Cerebellum (tissue), 4 donors: ENCODE measurements at places on chromosomes 16 and 17. TPM values are rescaled to one million over a fixed set of nuclear protein-coding genes. Genes with fewer than 3 reads are reported as not detected.

NXN gene
- 36.2 TPM for total RNA-seq

MYH1 gene
- 0.18 TPM for total RNA-seq

MMP2 gene
- total RNA-seq = 25.4 TPM

EME1 gene
- total RNA-seq = 4.7 TPM

DNA sequence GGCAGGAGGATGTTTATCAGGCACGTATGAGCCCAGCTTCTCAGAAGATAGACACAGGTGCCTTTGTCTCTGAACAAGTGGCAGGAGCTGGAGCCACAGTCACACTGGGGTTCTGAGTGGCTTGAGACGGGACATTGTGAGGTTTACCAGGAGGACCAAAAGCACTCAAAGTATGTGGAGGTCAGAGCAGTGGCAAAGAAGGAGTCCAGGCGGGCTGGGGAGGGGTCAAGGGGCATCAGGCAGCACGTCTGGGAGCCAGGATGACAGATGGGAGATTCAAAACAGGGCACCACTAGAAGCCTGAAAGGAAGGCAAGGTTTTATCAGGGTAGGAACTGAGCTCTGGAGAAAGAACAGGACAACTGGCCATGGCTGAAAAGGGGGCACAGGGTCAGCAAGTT lies 67.2 kb upstream of the MARCHF10 start:
- no peak for DNase-seq

CD300LB gene
- not detected for total RNA-seq

- DNase-seq = peak; percentile 49
These were observed 35.2 kb downstream of the ZNF750 start for GRCh38 chr17:82804442-82805191.

GRCh38 chr17:46942441-46943217 lies 19.7 kb downstream of the GOSR2 start:
- DNase-seq = peak; percentile 82

GRCh38 chr16:57413301-57413730 lies 8.7 kb downstream of the CCL17 start:
- DNase-seq = no peak

DNA sequence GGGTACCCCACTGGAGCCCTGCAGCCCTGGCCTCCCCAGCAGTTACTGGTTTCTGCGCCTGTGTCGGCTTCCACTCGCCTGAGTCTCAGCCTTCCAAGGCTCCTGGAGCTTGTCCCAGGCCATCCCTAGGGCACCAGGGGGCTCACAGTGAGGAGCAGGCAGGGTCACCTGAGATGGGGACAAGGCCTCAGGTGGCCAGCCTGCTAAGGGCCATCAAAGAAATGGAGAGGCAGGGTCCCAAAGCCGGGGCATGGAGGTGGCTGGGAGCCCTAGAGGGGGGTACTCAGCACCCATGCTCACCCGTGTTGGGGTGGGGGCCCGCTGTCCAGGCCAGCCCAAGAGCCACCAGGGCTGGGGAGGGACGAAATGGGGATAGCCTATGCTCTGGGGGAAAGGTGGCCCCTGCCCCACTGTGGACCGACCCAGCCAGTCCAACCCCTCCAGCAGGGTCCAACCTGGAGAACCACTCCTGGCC lies 1.3 kb downstream of the FASN start:
- DNase-seq = no peak

GRCh38 chr17:76929601-76930000 lies 61.4 kb downstream of the MGAT5B start:
- no peak for DNase-seq

DNA sequence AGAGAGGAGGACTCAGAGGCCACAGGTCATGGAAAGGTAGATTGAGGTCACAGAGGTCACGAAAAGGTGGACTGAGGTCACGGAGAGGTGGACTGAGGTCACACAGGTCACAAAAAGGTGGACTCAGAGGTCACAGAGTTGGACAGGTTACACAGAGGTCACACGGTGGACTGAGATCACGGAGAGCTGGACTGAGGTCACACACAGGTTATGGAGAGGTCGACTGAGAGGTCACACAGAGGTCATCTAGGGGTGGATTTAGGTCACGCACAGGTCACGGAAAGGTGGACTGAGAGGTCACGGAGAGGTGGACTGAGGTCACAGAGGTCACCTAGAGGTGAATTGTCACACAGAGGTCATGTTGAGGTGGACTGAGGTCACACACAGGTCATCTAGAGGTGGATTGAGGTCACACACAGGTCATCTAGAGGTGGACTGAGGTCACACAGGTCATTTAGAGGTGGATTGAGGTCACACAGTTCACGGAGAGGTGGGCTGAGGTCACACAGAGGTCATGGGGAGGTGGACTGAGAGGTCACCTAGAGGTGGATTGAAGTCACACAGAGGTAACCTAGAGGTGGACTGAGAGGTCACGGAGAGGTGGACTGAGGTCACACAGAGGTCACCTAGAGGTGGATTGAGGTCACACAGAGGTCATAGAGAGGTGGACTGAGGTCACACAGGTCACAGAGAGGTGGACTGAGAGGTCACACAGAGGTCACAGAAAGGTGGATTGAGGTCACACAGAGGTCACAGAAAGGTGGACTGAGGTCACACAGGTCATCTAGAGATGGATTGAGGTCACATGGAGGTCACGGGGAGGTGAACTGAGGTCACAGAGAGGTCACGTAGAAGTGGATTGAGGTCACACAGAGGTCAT lies 26.7 kb upstream of the JPT2 start:
- no peak for DNase-seq

GRCh38 chr17:38844261-38844757 lies 9.2 kb downstream of the RPL23 start:
- no peak for DNase-seq

GRCh38 chr17:65060631-65061254 lies 4.2 kb upstream of the GNA13 start:
- no peak for DNase-seq

DNA sequence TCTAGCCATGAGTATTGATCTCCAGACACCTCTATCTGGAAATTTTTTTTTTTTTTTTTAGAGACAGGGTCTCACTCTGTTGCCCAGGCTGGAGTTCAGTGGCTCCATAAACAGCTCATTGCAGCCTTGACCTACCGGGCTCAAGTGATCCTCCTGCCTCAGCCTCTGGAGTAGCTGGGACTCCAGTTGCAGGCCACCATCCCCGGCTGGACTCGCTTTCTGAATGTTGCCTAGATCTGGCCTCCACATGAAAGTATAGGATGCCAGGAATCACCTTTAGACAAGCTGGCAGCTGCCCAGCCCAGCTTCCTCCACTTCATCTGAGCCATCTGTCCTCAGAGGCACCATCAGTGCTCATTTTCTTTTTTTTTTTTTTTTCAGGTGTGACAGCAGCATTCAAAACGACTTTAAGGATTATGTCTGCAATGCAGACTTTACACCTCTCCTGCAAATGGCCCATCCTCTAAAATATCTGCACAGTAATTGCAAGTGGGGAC lies 6.4 kb upstream of the PRR14 start:
- peak; percentile 83 for DNase-seq

GRCh38 chr17:79305376-79305767 lies 230.7 kb downstream of the ENGASE start:
- DNase-seq = no peak

- DNase-seq = no peak
These were observed 77.6 kb upstream of the TNRC6C start for GRCh38 chr17:77880711-77881450.

RGS9 gene
- 17.7 TPM for total RNA-seq

- no peak for DNase-seq
These were observed 35.2 kb upstream of the SDK2 start for GRCh38 chr17:73679476-73679875.

CCL1 gene
- not detected for total RNA-seq

GRCh38 chr16:58109330-58109729 lies 19.9 kb downstream of the CFAP20 start:
- no peak for DNase-seq

DNA sequence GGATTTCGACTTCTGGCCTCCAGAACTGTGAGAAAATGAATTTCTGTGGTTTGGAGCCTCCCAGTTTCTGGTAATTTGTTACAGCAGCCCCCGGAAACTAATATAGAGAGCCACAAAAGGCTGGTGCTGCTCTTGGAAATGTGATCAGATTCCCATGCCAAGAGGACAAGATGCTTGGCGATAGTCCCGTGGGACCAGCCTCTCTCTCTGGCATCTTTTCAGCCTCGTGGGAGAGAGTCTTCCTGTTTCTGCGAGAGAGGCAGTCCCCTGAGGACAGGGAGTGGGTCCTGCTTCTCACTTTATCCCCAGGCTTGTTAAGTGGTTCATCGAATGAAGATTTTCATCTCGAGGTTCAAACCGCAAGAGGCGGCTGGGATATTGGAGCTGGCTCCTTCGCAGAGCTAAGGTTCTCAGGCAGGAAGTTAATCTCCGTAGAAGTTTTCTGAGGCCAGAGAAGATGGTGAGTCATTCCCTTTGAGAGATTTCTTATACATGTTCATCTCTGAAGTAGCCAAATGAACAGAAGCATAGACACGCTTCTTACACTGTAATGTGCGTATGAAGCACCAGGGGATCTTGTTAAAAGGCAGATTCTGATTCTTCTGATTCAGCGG lies 211.6 kb upstream of the SDK2 start:
- no peak for DNase-seq

DNA sequence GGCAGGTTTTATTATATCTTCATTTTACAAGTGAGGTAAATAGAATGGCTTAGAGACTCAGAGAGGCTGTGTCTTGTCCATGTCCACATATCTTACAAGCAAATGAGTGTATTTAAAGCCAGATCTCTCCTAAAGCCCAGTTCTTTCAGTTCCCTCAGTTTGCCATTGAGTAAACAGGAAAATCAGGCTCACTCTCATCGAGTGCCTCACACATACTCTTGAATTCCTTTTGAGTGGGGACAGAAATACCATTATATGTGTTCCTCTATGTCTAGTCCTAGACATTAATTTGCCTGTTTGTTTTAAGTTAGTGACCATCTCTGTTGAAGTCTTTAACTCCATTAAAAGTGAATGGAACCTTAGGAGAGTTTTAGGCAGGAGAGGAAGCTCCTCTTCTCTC lies 40.1 kb downstream of the BPTF start:
- no peak for DNase-seq

- DNase-seq = no peak
These were observed 312.5 kb upstream of the TNRC6C start for GRCh38 chr17:77646046-77646430.

PRCD gene
- 5.7 TPM for total RNA-seq

ZG16B gene
- total RNA-seq = not detected

DNA sequence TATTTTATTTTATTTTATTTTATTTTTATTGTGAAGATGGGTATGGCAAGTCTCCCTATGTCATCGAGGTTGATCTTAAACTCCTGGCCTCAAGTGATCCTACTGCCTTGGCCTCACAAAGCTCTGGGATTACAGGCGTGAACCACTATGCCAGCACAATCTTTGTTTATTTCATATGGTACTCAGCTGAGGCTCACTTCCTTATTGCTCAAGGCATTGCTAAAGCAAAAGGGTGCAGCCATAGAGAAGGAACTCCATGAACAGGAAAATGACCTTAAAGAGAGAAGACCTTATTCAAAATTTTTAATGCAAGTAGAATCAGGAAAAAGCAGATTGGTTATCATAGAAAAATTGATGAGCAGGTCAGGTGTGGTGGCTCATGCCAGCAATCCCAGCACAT lies 110.6 kb upstream of the RBBP6 start:
- no peak for DNase-seq

TAT gene
- not detected for total RNA-seq

- DNase-seq = no peak
These were observed 82.3 kb upstream of the DOC2B start for GRCh38 chr17:263773-264172.

DNA sequence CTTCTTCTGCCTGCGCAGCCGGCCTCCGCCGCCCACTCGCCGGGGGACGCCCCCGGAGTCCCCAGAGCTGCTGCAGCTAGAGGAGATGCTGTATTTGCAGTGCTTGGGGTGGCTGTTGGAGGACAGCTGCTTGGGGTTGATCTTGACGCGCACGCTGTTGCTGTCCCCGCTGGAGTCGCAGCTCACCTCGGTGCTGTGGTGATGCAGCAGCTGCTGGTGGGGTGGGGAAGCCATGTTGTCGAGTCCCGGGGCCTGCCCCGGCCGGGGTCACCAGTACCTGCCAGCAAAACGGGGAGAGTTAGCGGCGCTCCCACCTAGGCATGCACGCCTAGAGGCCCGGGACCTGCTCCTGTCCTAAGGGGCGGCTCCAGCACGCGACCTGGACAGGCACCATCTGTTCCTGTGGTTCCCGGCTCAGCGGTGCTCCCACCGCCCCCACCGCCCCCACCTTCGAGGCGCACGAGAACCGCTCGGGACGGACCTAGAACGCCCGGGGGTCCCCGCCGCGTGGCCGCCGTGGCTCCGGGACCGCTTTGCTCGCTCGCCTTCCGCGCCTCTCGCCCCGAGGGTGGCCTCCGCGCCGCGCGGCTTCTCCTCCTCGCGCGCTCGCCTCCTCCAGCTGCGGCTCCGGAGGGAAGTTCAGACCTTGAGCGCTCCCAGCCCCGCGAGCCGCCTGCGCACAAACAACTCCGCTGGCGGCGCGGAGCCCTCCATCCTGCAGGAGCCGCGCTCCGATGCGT lies 863 bp downstream of the ADCY9 start:
- DNase-seq = peak; percentile 44

SLC2A4 gene
- total RNA-seq = 0.18 TPM

DNA sequence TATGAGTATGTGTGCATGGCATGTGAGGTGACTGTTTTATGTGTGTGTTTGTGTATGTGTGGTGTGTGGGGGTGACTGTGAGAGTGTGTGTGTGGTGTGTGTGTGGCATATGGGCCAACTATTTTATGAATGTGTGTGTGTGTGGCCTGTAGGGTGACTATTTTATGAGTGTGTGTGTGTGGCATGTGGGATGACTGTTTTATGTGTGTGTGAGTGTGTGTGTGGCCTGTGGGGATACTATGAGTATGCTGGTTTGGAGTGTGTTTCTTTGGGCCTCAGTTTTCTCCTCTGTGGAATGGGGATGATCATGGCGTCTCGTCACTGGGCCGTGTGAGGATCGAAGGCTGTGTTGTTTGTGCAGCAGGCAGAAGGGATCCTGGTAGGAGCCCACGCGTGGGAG lies 152.1 kb upstream of the PLCG2 start:
- no peak for DNase-seq

MEIOB gene
- total RNA-seq = 1.2 TPM

ATAD5 gene
- total RNA-seq = 11.2 TPM

DNA sequence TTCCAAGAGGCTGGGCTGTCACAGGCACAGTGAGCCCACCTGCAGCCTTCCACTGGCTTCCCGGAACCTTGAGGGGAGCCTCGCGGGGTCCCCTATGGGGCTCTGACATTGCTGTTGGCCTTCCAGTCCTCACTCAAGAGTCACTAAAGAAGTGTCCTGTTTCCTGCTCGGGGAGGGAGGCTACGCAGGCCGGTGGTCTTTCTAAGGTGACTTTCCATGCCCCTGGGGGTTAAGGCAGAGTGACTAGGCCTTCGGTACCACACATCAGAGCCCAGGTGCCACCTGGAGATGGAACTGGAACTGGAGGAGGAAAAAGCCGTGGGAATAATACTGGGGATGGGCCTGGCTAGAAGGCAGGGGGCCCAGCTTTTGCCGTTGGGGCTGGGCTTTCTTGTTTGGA lies 72.1 kb downstream of the IL21R start:
- DNase-seq = no peak

- no peak for DNase-seq
These were observed 23.0 kb upstream of the PLCG2 start for GRCh38 chr16:81755915-81756614.

GRCh38 chr17:50725769-50726655 lies 6.6 kb downstream of the LUC7L3 start:
- no peak for DNase-seq

GRCh38 chr16:47359478-47359877 lies 101.4 kb downstream of the ITFG1 start:
- DNase-seq = no peak

ORC6 gene
- 15.6 TPM for total RNA-seq
